Stimulated activated CD4-positive, alpha-beta T cell treated with anti-CD3 and anti-CD28 coated beads, Interleukin-1b, Interleukin-23, amount 100 ng/mL, for 1 hour (primary cell): ENCODE measurements at places on chromosomes 1 and 21.

DNA sequence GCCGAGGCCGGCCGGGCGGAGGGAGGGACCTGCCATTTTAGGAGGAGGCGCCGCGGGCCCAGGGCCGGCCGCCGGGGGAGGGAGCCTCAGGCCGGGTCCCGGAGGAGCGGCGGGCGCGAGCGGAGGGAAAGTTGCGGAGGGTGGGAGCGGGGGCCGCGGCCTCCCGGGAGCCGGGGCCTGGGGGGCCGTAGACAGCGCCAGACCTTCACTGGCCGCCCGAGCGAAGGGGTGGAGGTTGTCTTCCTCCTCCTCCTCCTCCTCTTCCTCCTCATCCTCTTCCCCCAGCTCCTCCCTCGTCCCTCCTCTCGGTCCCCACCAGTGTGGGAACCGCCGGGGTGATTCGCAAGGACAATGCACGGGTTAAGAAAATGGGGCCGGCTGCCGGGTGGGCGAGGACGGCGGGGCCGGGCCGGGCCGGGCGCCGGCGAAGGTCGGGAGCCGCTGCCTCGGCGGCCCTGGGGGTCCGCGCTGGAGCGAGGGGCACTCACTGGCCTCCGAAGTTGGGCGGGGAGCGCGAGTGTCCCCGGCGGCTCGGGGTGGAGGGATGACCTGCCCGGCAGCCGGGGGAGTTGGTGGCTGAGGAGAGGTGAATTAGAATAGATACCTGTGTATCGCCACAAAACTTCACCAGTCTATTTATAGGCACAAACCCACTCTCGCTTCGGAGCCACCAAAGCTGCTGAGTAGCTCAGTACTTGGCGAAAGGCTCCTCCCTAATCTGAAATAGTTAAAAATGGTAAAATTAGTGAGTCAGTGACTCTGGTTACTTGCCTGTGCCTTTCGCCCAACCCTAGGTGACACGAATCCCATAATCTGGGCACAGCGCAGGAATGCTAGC lies 1.3 kb downstream of the DYRK1A start:
- no peak for DNase-seq

- DNase-seq, result no peak
Measured at GRCh38 chr1:206135248-206135647, 18.1 kb upstream of the AVPR1B start.

GRCh38 chr1:17826165-17826488 lies 71.0 kb downstream of the ACTL8 start:
- DNase-seq, result no peak

DNA sequence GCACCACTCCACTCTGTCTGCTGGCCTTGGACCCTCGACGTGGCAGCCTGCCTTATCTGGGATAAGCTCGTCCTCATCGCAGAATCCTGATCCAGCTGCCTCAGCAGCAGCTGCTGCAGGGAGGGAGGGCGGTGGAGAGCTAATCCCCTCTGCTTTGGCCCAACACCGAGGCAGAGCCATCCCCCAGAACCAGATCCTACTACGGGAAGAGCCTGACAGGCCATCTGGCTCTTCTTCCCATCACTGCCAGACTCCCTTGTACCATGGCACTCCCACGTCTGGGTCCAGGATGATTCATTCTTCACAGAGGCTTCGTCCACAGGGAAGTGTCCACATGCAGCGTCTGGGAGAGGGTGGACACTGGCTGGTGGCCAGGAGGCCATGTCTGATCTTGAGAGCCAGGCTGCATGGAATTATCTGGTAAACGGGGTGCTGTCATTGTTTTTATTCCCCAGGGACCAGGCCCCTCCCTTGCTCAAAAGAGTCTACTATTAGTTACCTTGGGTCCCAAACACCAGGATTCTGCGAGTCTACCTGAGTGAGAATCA lies 14.6 kb upstream of the PKP1 start:
- DNase-seq, result no peak

DNA sequence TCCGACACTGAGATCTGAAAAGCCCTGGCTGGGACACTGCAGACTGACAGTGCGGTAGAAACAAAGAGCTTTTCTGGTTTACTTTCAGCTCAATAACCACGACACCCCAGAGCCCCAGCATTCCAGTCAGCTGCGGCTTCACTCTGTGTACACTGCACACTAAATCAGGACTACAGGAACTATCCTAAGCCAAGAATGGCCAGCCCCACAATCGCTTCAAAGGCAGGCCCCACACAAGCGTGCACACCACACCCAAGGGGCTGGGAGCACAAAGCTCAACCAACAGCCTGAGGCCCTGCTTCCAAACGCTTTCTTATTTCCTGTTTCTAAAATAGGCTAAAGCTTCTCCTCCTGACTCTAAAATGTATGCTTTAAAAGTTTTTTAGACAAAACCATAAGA lies 28.4 kb downstream of the URB1 start:
- DNase-seq, result no peak

DNA sequence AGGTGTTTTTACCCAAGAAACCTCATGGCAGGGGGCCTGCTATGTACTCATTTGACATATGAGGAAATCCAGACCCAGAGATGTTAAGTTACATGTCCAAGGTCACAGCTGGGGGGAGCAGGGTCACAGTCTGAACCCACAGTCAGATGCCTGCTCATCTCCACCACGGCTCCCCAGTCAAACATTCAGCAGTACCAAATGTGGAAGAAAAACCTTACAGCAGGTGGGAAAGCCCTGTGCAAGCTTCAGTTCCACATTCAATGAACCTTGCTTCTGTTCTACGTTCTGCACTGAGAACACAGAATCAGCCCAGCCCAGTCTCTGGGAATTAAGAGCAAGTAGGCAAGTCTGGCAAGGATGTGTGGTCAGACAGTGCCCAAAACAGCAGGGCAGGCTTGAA lies 35.2 kb downstream of the LRP8 start:
- no peak for DNase-seq

DNA sequence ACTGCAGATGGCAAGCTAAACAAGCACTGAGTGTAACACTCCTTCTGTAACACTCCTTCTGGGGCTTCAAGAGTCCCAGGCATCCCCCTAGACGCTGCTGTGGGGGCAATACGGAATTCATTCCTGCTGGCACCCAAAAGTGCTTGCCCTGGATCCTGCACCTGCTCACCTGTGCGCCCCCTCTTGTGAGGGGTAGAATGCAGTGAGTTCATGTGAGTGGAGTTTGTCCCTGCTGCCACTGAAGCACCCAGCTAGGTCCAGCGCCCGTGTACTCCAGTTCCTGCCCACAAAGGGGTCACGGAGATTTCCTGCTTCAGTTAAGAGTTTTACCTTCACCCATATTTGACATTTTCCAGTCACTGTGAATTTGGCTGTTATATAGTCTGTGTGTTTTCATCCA lies 130.0 kb downstream of the SNX7 start:
- DNase-seq, result no peak

DNA sequence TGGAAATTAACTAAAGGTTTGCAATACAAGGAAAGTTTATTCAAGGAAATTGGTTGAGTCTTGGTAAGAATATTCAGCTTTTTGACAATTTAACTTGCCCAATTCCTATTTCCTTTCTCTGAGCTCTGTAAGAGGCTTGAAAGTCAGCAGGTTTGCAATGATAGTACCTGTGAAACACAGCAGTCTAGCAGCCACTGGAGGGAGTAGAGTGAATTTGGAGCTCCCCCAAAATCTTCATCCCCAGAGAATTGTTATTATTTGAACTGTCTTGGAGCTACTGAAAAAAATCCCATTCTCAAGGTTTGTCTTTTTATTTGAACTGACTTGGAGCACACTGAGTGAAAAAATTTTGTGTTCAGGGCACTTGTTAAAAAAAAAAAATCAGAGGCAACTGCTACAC lies 654.2 kb upstream of the PKN2 start:
- DNase-seq, result no peak

GRCh38 chr1:205488074-205488723 lies 16.3 kb upstream of the CDK18 start:
- no peak for DNase-seq

DNA sequence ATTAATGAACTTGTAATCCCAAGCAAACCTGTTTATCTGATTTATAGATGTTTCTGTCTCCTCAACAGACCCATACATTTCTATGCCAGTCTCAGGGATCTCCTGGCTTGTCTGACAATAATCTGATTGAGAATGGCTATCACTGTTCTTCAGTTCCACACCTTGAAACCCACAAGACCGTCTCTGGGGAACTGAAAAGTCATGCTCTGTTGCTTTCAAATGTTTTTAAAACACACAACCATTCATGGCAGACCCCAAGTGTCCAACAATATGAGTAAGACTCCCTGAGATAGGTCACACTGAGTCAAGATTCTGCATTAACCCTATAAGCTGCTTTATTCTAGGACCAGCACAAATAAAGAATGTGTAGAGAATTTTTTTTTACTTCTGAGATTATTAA lies 611.2 kb upstream of the PLXNA2 start:
- DNase-seq, result no peak

GRCh38 chr1:156336242-156336641 lies 1.9 kb downstream of the CCT3 start:
- DNase-seq, result no peak

GRCh38 chr1:2091611-2092604 lies 41.7 kb downstream of the PRKCZ start:
- DNase-seq, result peak; percentile 10

DNA sequence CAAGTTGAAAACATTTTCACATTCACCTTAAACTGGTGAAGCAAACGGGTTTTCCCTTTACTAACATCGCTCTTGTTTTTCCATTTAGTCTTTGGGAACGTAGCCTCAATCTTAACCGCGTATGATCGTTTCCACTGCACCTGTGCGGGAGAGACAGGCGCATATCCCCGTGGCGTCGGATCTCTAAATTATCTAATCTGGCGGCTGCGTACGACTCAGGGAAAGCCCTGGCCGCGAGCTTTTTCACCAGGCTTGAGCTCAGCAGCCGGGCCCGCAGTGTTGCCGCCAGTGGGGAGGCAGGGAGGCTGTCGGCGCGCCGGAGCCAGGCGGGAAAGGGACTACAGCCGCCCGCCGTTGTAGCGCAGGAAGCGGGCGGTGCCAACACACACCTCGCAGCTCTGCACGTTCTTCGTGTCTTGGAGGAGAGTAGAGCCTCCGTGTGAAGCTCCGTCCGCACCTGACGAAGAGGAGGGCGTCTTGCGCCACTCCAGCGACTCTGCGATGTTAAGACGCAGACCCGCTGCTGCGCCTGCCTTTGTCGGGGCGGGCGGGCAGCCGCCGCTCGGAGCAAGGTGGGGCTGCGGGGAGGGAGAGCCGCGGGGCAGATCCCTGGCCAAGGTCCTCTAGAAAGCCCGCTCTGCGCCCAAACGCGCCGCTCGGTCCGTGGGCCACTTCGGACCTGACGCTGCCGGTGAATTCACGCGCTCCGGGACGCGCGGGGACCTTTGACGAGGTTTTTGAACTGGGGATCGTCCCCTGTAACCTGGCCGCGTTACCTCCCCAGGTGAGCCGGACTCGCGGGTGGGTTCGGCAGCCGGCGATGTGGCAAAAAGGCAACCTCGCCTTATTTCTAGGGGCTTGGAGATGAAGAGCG lies 18.5 kb upstream of the TBX15 start:
- DNase-seq, result no peak

DNA sequence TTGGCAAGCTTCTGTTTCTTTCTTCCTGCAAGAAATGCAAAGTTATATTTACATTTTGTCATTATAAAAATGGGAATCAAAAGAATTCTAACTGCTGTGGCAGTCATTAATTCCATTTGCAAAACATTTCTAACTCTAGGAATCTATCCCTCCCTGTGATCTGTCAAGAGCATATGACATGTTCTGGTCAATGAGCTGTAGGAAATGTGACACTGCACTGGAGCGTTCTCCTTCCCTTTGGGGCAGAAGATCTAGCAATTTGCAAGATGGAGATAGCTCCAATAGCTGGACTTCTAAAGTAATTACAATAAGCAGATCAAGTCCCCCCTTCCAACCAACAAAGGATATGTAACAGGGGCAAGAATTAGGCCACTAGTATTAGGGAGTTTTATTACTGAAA lies 6.3 kb downstream of the TOMM20 start:
- DNase-seq, result no peak

DNA sequence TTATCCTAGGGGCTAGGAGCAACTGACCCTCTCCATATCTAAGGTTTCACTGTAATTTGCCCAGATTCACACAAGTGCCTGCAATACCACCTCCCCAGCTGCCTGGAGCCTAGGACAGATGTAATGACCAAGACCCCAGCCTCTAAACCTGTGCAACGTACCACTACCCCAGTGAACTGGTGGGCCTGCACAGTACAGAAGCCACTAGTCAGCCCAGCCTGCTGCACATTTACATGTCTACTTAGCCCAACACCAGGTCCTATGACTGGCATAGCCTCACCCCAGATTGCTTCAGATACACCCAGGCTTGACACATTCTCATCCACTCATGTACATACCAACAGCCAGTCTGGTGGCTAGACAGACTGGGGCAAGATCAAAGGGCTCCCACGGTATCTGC lies 1336.6 kb downstream of the BRINP3 start:
- DNase-seq, result no peak

GRCh38 chr1:177106614-177107365 lies 57.7 kb downstream of the ASTN1 start:
- no peak for DNase-seq

- no peak for DNase-seq
Measured at GRCh38 chr1:162030759-162031280, 7.2 kb upstream of the OLFML2B start.

GRCh38 chr21:36706951-36707762 lies 8.2 kb downstream of the SIM2 start:
- no peak for DNase-seq

DNA sequence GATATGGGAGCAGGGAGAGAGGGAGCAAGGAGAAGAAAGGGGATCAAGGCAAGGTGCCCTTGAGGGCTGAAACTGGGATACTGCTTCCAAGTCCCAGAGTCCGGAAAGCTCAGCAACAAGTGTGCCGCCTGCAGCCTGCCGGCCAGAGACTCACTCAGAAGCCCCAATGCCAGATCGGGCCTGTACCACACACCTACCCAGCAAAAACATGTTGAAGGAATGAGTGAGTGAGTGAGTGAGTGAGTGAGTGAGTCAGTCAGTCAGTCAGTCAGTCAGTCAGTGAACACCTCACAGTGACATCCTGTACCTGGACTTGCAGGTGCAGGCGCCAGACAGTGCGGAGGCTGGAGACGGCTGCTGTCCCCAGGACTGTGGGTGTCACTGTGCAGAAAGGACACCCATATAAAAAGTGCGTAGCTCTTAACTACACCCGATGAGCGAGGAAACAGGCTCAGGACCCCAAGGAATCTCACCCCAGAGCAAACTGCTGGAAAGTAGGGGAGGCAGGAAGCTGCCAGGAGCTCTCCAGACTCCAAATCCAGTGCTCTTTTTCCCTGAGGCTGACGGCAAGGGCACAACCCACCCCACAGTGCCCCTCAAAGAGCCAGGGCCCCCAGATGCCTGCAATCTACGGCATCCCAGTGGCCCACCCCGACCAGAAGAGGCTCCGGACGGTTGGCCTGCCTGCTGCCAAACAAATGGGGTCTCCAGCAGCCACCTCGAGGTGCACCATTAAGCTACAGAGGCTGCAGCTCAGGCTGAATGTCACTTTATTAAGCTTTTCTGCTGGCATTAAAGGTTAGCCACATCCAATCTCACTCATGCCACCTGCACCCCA lies 261.7 kb downstream of the NPHP4 start:
- DNase-seq, result no peak

GRCh38 chr1:83493633-83494032 lies 505.3 kb downstream of the TTLL7 start:
- DNase-seq, result no peak

- DNase-seq, result no peak
Measured at GRCh38 chr21:32359719-32360260, 33.0 kb downstream of the URB1 start.

GRCh38 chr1:205542367-205542766 lies 37.9 kb downstream of the CDK18 start:
- DNase-seq, result no peak

GRCh38 chr1:3419415-3420204 lies 34.9 kb upstream of the ARHGEF16 start:
- DNase-seq, result no peak

GRCh38 chr1:71667216-71667615 lies 586.4 kb upstream of the ZRANB2 start:
- no peak for DNase-seq

- DNase-seq, result no peak
Measured at GRCh38 chr1:2630498-2631135, 2.2 kb downstream of the MMEL1 start.
